Globus pallidus (tissue), 1 donor: ENCODE measurements at places on chromosomes 11 and 22.

GRCh38 chr11:27315836-27316235 is 47.2 kb downstream of the CCDC34 start:
- no peak for DNase-seq

DNA sequence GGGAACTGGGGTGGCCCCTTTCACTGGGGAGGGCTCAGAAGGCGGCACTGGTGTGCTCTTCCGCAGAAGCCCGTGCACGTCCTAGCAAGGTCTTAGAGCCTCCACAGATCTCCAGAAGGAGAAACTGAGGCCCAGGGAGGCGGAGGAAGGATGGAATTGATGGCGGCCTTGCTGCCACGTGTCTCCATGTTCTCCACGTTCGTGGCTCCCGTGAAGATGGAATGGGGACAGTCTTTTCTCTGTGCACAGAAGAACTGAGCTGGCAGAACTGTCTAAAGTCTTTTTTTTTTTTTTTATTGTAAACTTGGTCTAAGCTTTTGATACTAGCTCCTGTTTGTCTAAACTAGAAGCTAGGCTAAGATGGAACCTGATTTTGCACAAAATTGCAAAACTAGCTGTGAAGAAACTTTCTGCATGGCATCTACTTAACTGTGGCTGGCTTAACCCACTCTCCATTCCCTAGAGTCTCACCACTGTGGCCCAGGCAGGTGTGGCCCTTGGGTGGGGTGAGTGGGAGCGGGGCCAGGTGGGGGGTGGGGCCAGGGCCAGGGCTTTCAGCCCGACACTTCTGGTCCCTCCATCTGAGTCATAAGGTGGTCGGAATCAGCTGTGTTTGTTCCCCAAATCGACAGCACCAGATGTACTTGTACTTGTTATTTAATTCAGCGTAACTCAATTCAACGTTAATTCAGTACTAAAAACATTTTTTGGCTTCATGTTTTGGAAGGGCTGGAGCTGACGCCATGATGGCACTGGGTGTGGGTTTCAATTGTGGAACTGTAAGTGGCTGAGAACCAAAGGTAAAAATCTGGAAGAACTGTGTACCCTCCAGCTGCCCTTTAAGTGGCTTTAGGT is 120.7 kb downstream of the MPPED1 start:
- DNase-seq = no peak

GRCh38 chr11:131943295-131943694 is 572.9 kb downstream of the NTM start:
- DNase-seq = no peak

- no peak for DNase-seq
These were observed 215.7 kb downstream of the CSNK2A3 start for GRCh38 chr11:11137339-11137738.
